ENCODE measurements at places on chromosomes 7 and 10. TPM values are rescaled to one million over a fixed set of nuclear protein-coding genes. Genes with fewer than 3 reads are reported as not detected.

The PIK3CG gene
- 5.3 TPM for total RNA-seq

The FANK1 gene
- 6.3 TPM for total RNA-seq

The VWDE gene
- 2.6 TPM for total RNA-seq

The TRPV5 gene
- not detected for total RNA-seq

The MUC3A gene
- 2.1 TPM for total RNA-seq

The PTPN20 gene
- total RNA-seq: 2.5 TPM

The TBX20 gene
- not detected for total RNA-seq

The EPO gene
- total RNA-seq: 0.68 TPM

The MMP21 gene
- not detected for total RNA-seq

The TMEM130 gene
- total RNA-seq: 1.6 TPM

The KAZALD1 gene
- 3.4 TPM for total RNA-seq

The OPN1SW gene
- not detected for total RNA-seq

The GNGT1 gene
- total RNA-seq: 0.70 TPM

The LIPM gene
- not detected for total RNA-seq

The ITIH5 gene
- 25.5 TPM for total RNA-seq

The HOXA13 gene
- 15.6 TPM for total RNA-seq

The AKR1D1 gene
- not detected for total RNA-seq

The RBM20 gene
- 0.68 TPM for total RNA-seq

The FEZF1 gene
- not detected for total RNA-seq

The VENTX gene
- total RNA-seq: 0.81 TPM

The MRLN gene
- total RNA-seq: not detected

The MKX gene
- total RNA-seq: 0.94 TPM

The NSUN6 gene
- 33.5 TPM for total RNA-seq

The ZNF853 gene
- 9.4 TPM for total RNA-seq

The ENO4 gene
- 0.73 TPM for total RNA-seq

The GDF10 gene
- total RNA-seq: 1.5 TPM

The STEAP4 gene
- 105 TPM for total RNA-seq

The NOS3 gene
- 50.7 TPM for total RNA-seq

The HMX3 gene
- not detected for total RNA-seq

The NUTM2A gene
- total RNA-seq: 1.5 TPM

The GFRA1 gene
- 4.1 TPM for total RNA-seq

The ELFN1 gene
- 1.7 TPM for total RNA-seq

The CDC14C gene
- not detected for total RNA-seq

The GNA12 gene
- total RNA-seq: 41.8 TPM

The NPFFR1 gene
- 0.05 TPM for total RNA-seq

The ANKRD2 gene
- total RNA-seq: 1.1 TPM

The SEMA3E gene
- 24.0 TPM for total RNA-seq

The FAM131B gene
- total RNA-seq: 0.57 TPM

The INSYN2A gene
- total RNA-seq: 0.31 TPM

The SEC31B gene
- 16.0 TPM for total RNA-seq

The UNC5B gene
- total RNA-seq: 61.8 TPM

The FAM237B gene
- not detected for total RNA-seq

The SPDYE2B gene
- total RNA-seq: not detected

The GRID2IP gene
- 2.6 TPM for total RNA-seq

The RADIL gene
- 4.7 TPM for total RNA-seq

The PAX4 gene
- total RNA-seq: not detected

The PNLIPRP3 gene
- total RNA-seq: not detected

The COL26A1 gene
- total RNA-seq: not detected

The KCND2 gene
- total RNA-seq: 4.9 TPM

The ZFAND4 gene
- total RNA-seq: 20.7 TPM

The TSPAN12 gene
- total RNA-seq: 18.8 TPM

The EN2 gene
- not detected for total RNA-seq

The BMPR1A gene
- 54.8 TPM for total RNA-seq

The SPDYE18 gene
- total RNA-seq: 1.7 TPM

The SAMD9L gene
- total RNA-seq: 15.9 TPM
